Activated naive CD8-positive, alpha-beta T cell treated with anti-CD3 and anti-CD28 coated beads, Interleukin-2, amount 50 U/mL, for 16 hours (primary cell): ENCODE measurements at places on chromosomes 7 and 10.

GRCh38 chr7:130951303-130951975, 217.4 kb upstream of the KLF14 start:
- no peak for DNase-seq

DNA sequence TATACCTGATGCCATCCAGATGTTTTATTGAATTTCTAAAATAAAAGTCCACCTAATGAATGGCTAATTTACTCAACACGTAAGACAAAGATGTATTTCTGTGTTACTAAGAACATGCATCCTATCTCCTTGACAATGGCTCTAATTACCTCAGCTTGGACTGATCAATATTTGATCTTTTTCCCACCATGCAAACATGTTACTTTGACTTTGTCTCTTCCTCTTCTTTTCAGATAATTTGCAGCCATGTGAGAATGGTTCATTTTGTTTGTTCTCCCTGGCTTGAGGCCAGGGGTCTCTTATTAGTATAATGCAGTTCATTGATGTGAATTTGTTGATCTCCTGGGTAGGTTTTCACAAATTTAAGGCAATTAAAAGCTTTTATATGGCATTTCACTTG, 302.1 kb downstream of the ADK start:
- DNase-seq, result no peak

GRCh38 chr7:10657201-10657600, 316.5 kb upstream of the PHF14 start:
- no peak for DNase-seq

DNA sequence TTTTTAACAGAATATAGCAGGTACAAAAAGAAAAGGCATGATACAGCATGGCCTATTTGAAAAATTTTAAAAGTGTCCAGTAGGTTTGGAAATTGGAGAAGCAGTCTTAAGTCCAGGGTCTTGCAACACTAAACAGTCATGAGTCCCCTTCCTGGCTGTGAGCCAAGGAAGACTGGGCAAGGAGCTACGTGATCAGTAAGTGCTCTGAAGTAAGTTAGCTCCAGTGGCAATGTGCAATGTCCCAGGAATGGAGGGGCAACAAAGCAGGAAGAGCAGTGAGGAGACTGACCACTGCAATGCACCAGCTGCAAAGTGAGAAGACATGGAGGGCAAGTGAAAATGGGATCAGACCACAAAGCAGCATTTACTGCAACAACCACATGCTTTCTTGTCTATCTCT, 72.9 kb upstream of the GRID1 start:
- no peak for DNase-seq

- no peak for DNase-seq
Measured at GRCh38 chr7:113368256-113368655, 249.9 kb upstream of the SMIM30 start.

DNA sequence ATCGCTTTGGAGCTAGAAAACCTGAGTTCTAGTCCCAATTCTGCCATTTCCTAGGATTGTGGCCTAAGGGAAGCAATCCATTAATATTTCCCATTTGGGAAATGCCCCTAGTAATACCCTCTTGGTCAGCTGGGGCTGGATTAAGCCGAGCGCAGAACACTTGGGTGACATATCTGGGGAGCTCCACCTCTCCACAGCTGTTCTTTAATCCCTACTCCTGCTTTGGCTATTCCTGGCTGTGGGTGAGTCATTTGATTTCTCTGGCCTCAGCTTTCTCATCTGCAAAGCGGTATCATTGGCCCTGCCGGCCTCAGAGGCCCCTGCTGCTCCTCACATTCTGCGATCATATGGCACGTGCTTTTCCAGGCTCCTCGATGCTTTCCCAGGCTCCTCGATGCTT, 108.3 kb downstream of the BUB3 start:
- DNase-seq, result no peak

- no peak for DNase-seq
Measured at GRCh38 chr10:83078645-83079044, 1060.7 kb upstream of the GHITM start.
